ENCODE measurements at places on chromosomes 13 and 19.

DNA sequence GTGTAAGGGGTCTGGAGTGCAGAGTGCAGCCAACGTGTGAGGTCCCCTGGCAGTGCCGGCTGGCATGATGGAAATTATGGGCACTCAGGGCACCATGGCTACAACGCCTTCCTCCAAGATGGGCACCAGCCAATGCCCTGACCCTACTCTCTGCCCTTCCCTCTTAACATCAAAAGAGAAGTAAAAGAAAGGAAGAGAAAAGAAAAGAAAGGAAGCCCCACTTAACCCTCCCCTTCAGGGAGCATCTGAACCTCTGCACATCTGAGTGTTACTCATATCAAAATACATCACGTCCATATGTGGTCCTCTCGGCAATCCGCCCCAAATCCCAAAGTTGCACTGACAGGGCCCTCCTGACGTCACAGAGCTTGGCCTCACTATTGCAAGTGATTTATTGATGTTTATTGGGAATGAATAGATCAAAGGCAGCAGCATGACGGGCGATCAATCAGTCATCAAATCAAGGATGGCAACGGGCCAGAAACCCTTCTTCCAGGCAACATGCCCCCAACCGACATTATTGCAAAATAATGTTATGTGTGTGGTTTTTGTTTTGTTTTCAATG is 1.3 kb downstream of the TSHZ3 start:
- peak; percentile 29 for DNase-seq

GRCh38 chr13:20703780-20704458 is 420 bp downstream of the IL17D start:
- peak; percentile 84 for DNase-seq

DNA sequence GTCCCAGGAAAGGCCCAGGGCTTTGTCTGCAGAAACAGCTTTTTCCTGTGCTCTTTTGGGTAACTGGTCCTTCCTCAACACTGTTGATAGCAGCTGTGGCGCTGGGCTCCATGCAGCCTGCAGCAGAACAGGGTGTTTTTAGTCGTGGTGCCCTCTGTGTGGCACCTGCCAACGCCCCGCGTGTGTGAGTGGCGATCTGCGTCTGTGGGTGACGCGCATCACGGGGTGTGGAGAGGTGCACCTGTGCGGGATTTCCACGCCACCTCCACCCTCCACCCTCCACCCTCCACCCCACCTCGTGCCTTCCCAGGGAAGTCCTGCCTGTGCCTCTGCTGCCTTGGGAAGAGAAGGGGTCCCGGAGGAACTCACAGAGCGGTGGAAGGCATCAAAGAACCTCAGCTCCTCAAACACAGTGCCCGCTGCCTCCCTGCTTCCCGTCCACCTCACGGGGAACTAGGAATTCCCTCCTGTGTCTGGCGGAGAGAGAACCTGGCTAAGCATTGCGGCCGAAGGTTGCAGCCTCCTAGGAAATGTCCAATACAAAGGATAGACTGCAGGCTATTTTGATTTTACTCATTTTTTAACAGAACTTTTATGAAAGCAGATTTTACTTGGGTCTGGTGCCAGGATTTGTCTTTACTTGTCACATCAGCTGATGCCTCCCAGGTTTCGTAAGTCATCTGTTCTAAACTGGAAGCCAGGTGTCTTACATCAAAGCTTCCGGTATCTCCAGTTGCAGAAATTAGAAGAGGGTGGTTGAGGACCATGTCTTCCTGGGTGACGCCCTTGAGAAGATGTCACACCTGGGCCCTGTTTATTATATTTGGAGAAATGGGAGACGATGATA is 84.0 kb downstream of the ATP11A start:
- DNase-seq, result no peak

DNA sequence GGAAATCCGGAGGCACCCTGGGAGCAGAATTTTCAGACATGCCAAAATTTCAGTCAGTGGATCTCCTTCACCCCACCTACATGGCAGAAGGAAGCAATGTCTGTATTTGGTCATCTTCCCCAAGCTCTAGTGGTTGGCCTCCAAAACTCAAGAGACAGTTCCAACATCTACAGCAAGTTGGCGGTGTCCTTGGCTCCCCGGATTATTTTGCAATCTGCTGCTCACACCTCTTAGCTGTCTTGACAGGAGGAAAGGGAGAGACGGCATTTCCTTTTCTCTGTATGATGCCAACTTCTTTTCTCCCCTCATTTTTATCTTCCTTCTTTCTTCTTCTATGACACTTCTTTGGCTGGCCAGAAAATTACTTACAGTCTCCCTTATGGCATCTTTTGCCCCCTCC is 159.9 kb downstream of the SUCLA2 start:
- no peak for DNase-seq

DNA sequence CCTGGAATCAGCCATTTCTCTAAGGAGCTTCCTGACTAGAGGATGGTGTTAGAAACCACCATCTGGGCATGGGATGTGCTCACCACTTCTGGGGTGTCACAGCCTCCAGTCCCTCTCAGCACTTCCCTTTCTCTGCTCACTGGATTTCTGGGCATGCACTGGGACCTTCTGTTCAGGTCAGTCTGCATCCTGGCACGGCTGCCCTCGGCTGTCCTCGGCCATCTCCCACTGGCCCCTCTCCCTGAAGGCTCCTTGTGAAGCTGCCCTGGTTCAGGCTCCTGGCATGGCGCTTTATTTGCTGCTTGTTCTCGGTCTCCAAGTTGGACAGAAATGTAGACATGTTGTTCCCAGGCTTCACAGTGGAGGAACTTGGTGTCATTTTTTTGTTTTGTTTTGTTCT is 60.0 kb downstream of the TEX29 start:
- DNase-seq, result no peak

DNA sequence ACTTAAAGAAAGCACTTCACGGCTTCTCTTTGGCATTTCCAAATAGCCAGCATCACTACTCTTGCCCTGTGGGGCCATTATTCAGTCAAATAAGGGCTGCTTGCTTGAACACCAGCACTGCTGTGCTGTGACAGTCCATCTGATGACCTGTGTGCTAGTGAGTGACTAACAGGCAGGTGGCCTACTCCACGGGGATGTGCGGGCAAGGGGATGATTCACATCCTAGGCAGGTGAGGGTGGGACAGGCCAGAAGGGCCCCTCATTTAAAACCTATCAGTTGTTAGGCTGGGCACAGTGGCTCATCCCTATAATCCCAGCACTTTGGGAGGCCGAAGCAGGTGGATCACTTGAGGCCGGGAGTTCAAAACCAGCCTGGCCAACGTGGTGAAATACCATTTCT is 8.2 kb downstream of the CCNE1 start:
- DNase-seq, result no peak

DNA sequence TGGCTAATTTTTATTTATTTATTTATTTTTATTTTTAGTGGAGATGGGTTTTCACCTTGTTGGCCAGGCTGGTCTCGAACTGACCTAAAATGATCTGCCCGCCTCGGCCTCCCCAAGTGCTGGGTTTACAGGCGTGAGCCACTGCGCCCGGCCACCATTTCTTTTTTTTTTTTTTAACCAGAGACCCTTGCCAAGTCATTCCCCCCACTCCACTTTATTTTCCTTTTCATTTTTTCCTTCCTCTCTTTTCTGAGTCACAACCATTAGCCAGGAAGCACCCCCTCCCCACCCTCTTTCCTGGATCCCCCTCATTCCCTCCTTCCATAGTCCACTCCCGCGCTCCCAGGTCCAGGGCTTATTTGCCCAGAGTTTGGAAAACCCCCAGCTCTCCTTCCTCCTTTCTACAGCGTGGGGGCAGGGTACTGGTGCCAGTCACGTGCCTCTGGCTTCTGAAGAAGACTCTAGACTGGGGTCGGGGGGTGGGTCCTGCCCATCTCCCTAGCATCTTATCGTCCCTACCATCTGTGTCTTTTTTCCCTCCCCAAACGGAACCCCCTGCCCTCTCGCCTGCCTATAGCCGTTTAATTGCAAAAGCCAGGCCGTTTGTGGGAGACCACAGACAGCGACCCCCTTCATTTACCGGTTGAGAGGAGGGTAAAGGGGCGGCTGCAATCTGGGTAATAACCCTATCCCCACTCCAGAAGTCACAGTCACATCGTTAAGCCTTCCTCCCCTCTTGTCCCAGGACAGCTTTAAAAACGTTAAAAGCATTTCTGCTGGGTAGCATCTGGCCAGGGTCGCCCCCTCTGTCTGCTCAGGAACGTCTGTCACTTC is 1.1 kb upstream of the CALR start:
- no peak for DNase-seq

DNA sequence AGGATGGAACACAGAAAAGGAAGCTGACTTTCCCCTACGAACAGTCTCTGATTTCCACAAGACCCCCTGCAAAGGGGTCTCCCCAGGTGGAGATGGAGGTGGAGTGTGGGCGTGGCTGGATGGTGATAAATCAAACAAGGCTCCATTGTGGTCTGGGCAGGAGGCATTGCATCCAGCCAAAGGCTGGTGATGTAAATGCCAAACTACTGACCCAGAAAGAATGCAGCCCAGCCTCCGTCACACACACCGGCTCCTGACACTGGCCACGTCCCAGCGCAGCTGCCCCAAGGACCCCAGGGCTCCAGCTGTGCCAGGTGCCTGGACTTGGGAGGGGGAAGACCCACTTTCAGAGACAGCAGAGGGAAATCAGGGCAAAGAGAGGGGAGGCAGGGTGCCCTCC is 6.3 kb downstream of the SLC7A1 start:
- DNase-seq, result peak; percentile 62

GRCh38 chr13:27634231-27634630 is 12.5 kb downstream of the POLR1D start:
- no peak for DNase-seq
